Endothelial cell of umbilical vein (primary cell): ENCODE measurements at places on chromosomes 4 and X. TPM values are rescaled to one million over a fixed set of nuclear protein-coding genes. Genes with fewer than 3 reads are reported as not detected.

The PPARGC1A gene
- not detected in 2 replicates for total RNA-seq

The AFM gene
- not detected in 2 replicates for total RNA-seq

The FUNDC1 gene
- 9.7 and 15.4 TPM in 2 replicates for total RNA-seq

The KLHL34 gene
- 0.09 TPM in 1 of 2 replicates, not detected in the other for total RNA-seq

The SPANXD gene
- total RNA-seq = not detected in 2 replicates

The F8A2 gene
- total RNA-seq = not detected in 2 replicates

The RBM46 gene
- total RNA-seq = not detected in 2 replicates

The ARX gene
- not detected in 2 replicates for total RNA-seq

The FAM47C gene
- not detected in 2 replicates for total RNA-seq

The ZNF827 gene
- total RNA-seq = 16.9 and 22.1 TPM in 2 replicates

The MTTP gene
- total RNA-seq = not detected in 2 replicates

The UXT gene
- 91.2 and 95.7 TPM in 2 replicates for total RNA-seq

The CLNK gene
- not detected in 2 replicates for total RNA-seq

The LNX1 gene
- 1.3 and 1.9 TPM in 2 replicates for total RNA-seq

The FAT1 gene
- 8.6 and 9.2 TPM in 2 replicates for total RNA-seq

The MMGT1 gene
- total RNA-seq = 18.8 and 19.9 TPM in 2 replicates

The PABPC1L2A gene
- not detected in 2 replicates for total RNA-seq

The ZMYM3 gene
- total RNA-seq = 32.9 and 33.1 TPM in 2 replicates

The IBSP gene
- total RNA-seq = not detected in 2 replicates
